Stomach (tissue), 19 donors: ENCODE measurements at places on chromosomes 12 and 14. TPM values are rescaled to one million over a fixed set of nuclear protein-coding genes. Genes with fewer than 3 reads are reported as not detected.

RHOJ gene
- total RNA-seq: 2.2 TPM

SLC6A12 gene
- total RNA-seq: not detected

CCDC184 gene
- total RNA-seq: 0.55 TPM

KLRG1 gene
- total RNA-seq: not detected

DNA sequence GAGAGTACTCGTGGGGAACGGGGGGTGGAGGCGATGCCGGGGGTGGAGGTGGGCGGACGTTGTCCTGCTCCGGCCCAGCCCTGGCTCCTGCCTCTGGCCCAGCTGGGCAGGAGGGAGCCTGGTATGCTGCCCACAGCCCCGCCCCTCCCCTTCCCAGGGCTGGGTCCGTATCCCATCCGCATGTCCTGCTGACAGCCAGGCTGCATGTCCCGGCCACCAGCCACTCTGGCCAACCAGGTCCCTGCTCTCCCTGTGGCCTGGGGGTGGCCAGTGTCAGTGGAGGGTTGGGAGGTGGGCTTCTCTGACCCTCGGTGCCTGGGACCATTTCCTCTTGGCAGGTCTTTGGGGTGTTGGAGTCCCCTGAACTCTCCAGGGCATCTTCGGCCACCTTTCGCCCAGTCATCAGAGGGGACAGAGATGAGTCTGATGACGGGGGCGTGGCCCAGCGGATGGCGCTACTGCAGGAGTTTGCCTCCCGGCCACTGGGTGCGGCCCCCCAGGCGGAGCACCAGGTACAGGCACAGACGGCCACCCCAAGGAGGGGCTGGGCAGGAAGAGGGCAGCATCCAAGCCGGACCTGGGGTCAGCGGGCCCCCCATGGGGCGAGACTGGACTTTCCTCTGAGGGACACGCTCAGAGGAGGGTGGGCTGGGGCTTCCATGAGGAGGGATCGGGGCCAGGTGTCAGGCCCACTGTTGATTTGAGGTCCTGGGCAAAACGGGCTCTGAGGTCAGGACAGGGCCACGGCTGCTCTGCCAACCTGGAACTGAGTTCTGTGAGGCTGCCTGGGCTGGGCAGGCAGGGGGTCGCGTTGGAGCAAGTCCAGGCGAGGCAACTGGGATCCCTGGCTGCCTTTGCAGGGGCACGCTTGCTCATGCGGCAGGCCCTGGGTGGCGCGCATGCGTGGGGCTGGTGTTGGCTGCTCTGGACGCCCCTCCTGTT, 20.2 kb downstream of the CEP170B start:
- H3K36me3 ChIP-seq: peaks cover 84% of the 10 kb centered on the region
- H3K4me3 ChIP-seq: no peak overlapping the region
- no peak overlapping the region for H3K27ac ChIP-seq
- H3K27me3 ChIP-seq: no peaks in the 10 kb centered on the region

DNA sequence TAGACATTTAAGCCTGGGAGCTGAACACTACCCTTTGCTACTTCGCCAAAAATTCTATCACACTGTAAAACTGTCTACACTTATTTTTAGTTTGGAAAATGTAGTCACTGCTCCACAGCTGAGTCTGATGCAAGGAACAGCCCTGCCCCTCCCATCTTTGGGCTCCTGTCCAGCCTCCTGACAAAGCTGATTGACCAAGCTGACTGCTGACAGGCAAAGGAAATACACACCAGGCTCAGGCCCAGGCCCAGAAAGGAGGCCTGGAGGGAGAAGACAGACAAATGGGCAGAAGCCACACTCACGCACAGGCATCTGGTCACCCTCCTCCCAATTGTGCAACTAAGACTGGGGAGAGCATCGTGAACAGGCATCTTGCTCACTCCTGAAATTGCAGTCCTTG, 55.3 kb downstream of the ISCA2 start:
- no peak overlapping the region for H3K4me3 ChIP-seq
- H3K27me3 ChIP-seq: no peaks in the 10 kb centered on the region
- DNase-seq: no peak
- no peaks in the 10 kb centered on the region for H3K4me1 ChIP-seq
- H3K27ac ChIP-seq: no peak overlapping the region

- peak overlapping the region; percentile 98 for H3K27ac ChIP-seq
- H3K4me3 ChIP-seq: peak overlapping the region; percentile 90
- peak; percentile 23 for DNase-seq
- H3K4me1 ChIP-seq: peaks cover 26% of the 10 kb centered on the region
- no peaks in the 10 kb centered on the region for H3K27me3 ChIP-seq
Observed at GRCh38 chr12:79935624-79936345, 888 bp upstream of the PPP1R12A start.

GRCh38 chr14:78637489-78637888, 467.3 kb downstream of the NRXN3 start:
- H3K4me3 ChIP-seq: no peak overlapping the region
- H3K4me1 ChIP-seq: no peaks in the 10 kb centered on the region
- no peaks in the 10 kb centered on the region for H3K36me3 ChIP-seq
- no peak for DNase-seq
- H3K27me3 ChIP-seq: no peaks in the 10 kb centered on the region
- no peak overlapping the region for H3K27ac ChIP-seq

DNA sequence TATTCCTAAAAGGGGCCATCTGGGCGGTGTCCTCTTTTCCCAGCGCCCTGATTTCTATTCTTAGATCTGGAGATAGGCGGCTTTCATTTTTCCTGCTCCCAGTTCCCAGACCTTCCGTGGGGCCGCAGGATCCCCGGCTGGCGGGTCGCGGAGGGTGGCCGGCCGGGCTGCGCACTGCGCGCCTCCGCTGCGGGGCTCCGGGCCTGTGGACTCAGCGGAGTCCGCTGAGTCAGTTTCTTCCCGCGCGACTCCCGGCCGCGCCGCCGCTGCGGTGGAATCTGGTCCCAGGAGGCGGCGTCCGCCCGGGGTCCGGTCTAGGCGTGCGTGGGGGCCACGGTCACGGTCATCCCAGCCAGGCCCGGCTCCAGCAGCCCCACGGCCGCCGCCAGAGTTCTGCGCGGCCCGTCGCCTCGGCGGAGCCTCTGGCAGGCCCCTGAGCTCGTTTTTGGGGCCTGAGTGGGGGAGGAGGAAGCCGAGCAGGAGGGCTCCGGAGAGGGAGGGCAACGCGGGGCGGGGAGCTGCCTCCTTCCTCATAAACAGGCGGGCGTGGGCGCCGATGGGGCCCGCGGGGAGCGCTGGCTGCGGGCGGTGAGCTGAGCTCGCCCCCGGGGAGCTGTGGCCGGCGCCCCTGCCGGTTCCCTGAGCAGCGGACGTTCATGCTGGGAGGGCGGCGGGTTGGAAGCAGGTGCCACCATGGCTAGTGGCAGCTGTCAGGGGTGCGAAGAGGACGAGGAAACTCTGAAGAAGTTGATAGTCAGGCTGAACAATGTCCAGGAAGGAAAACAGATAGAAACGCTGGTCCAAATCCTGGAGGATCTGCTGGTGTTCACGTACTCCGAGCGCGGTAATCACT, at the start of gene LRRK2:
LRRK2 (plus strand) TSS at position 559 of the 853 bp plus-strand sequence; CDS start at position 694, 135 bp downstream.
- peak within 1 kb of the TSS; percentile 52 for H3K4me3 ChIP-seq
- H3K4me1 ChIP-seq: peaks cover 25% of the 10 kb centered on the region
- H3K36me3 ChIP-seq: no peaks in the 10 kb centered on the region
- DNase-seq: peak; percentile 65
- H3K27ac ChIP-seq: peak within 1 kb of the TSS; percentile 90

- no peaks in the 10 kb centered on the region for H3K36me3 ChIP-seq
- no peak overlapping the region for H3K27ac ChIP-seq
- no peaks in the 10 kb centered on the region for H3K4me1 ChIP-seq
Observed at GRCh38 chr12:64320611-64321010, 69.9 kb downstream of the C12orf56 start.

DNA sequence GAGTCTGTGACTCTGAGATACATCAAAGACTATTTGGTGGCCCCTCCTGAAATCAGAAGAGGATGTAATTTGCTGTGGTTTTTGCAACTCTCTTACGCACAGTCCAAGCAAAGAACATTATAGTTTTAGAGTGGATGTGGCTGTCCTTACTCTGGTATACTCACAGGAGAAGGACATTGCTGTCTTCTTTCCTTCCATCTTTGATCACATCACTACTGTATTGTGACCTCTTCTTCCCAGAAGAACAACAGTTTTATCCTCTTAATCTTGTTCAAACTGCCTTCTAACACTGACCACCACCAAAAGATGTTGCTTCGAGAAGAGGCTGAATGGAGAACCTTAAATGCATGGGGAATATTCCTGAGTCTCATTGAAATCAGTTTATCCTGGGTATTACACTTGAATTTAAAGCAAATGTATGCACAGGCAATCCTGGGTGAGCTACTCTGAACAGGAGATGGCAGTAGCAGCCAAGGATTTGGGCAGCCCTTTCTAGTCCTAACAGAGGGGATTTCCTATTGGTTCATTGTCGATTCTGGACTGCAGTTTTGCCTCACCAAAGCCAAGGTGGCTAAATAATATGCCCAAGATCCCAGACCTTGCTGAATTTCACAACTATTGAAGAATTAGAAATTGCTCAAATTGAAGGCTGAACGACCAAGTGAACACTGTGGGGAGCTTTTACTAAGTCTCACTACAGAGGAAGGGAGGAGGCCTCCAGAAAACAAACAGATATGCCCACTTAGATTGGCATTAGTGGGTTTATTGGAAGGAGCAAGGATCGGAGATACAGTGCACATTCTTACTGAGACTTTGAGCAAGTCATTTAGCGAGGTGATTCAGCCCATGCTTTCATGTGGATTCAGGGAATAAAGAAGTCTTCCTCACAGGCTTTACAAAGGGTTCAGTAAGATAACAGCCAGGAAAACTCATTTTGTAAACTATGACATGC, 282.8 kb downstream of the PAWR start:
- peak; percentile 89 for DNase-seq
- H3K27ac ChIP-seq: no peak overlapping the region
- H3K4me1 ChIP-seq: peaks cover 4% of the 10 kb centered on the region
- no peak overlapping the region for H3K4me3 ChIP-seq

DNA sequence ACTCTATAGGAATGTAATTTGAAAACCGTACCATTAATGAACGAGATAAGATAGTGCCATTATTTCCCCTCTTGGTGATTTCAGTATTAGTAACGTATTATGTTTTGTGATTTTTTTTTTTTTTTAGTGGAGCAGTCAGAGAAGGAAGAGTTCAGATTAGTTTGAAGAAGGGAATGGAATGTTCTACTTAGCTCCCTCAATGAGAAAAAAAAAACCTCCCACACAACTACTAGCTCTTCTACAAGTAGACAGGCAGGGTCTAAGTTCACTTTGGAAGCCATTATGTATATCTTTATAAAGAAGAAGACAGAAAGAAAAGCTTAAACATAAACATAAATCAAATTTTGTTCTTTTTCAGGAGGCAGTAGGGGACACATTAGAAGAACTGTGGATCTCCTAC, 27.3 kb downstream of the PNMA1 start:
- H3K27ac ChIP-seq: no peak overlapping the region
- H3K27me3 ChIP-seq: no peaks in the 10 kb centered on the region
- no peak overlapping the region for H3K4me3 ChIP-seq
- no peaks in the 10 kb centered on the region for H3K4me1 ChIP-seq
- H3K36me3 ChIP-seq: no peaks in the 10 kb centered on the region

GPR132 gene
- 1.7 TPM for total RNA-seq

- no peaks in the 10 kb centered on the region for H3K36me3 ChIP-seq
- peaks cover 22% of the 10 kb centered on the region for H3K4me1 ChIP-seq
- H3K27ac ChIP-seq: no peak overlapping the region
- no peaks in the 10 kb centered on the region for H3K27me3 ChIP-seq
Observed at GRCh38 chr12:50564948-50565297, 60.1 kb downstream of the DIP2B start.

CCDC196 gene
- not detected for total RNA-seq

DNA sequence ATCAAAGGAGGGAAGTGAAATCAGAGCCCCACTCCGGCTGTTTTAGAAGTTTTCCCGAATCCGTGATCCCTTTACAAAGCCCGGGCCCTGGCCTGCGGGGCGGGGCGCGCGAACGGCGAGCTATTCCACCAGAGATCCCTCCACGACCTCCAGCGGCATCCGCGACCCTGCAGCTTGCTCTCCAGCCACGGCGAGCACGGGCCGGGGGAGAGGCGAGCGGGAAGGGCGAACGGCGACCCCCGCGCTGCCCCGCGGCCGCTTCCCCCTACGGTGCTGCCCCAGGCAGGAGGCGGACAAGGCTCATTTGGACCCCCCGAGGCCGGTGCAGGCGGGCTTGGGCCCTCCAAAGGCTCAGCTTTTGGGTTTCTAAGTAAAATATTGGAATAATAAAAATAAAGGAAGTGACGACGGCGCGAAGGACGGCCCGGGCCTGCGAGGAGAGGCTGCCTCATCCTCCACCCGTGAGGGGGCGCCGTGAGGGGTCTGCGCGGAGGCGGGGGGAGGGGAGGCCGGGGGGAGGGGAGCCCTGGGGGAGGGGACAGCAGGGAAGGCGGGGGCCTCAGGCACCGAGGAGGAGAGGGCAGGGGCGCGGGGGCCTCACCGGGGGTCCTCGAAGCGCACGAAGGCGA, 613 bp downstream of the SRSF9 start:
- DNase-seq: peak; percentile 33
- no peaks in the 10 kb centered on the region for H3K27me3 ChIP-seq
- peaks cover 47% of the 10 kb centered on the region for H3K4me1 ChIP-seq
- peak overlapping the region; percentile 97 for H3K27ac ChIP-seq

CFAP73 gene
- total RNA-seq: not detected

DNA sequence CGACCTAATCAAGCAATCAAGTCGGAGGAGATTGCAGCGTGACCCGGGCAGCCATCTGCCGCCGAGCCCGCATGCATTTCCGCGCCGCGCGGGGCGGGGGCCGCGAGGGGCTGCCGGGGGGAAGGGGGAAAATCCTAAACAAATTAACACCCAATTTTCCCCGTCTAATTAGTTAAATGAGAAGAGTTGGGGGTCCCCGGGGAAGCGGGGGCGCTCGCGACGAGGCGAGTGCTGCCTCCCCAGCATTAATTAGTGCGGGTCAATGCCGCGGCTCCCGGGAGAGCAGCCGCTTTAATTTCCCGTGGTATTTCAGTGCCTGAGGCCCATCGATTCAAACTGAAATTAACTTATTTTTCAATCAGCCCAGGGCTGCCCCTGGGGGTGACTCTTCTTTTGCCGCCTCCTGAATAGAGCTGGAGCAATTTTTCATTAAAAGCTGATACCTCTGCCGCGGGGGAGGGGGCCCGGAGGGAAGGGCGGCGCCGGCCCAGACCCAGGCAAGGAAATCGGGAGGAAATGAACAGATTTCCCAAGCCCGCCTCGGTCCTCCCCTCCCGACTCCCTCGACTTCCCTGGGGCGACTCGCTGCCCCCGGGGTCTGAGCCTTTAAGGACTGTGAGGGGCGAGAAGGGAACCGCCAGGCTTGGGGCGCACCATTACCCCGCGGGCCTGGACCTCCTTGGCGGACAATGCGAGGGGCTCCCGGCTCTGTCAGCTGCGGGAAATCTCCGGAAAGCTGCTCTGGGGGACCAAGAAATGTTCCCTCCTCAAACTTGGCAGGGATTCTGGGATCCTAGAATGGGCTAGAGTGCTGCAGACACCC, 18.9 kb downstream of the VSX2 start:
- H3K27me3 ChIP-seq: peaks cover 17% of the 10 kb centered on the region
- no peaks in the 10 kb centered on the region for H3K36me3 ChIP-seq
- H3K4me3 ChIP-seq: peak overlapping the region; percentile 63

TMEM117 gene
- 25.7 TPM for total RNA-seq

DNA sequence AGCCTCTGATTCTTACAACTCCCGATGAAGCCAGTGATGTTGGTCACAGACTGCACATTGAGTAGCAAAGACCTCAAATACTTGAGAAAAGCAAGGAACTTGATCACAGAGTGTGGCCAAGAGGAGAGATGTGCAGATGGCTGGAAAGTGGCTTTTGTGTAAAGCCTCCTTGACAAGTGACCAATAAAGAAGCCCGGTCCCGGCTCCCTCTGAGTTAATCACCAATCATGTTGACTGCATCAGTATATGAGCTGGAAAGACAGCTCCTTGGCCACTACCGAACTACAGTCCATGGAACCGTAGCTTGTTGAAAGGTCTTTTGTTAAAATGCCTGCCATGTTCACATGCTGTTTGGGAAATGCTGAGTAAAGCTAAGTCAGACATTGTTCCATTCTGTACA, 23.7 kb upstream of the SERPINA6 start:
- peaks cover 14% of the 10 kb centered on the region for H3K4me1 ChIP-seq
- H3K27me3 ChIP-seq: no peaks in the 10 kb centered on the region
- H3K4me3 ChIP-seq: no peak overlapping the region
- H3K36me3 ChIP-seq: no peaks in the 10 kb centered on the region

POTEM gene
- not detected for total RNA-seq

HOXC4 gene
- total RNA-seq: 3.5 TPM

IL22 gene
- total RNA-seq: not detected
